ENCODE measurements at places on chromosomes 2 and 18. TPM values are rescaled to one million over a fixed set of nuclear protein-coding genes. Genes with fewer than 3 reads are reported as not detected.

NXPH2 gene
- total RNA-seq: not detected

FOXD4L1 gene
- not detected for total RNA-seq

TAF1B gene
- 31.4 TPM for total RNA-seq

ZNF385B gene
- total RNA-seq: not detected

PSMA8 gene
- total RNA-seq: not detected

NR4A2 gene
- total RNA-seq: under 0.01 TPM

Data from vein endothelial cell (primary cell).